IPS DF 19.7 (cell line): ENCODE measurements at places on chromosomes 5 and 9.

DNA sequence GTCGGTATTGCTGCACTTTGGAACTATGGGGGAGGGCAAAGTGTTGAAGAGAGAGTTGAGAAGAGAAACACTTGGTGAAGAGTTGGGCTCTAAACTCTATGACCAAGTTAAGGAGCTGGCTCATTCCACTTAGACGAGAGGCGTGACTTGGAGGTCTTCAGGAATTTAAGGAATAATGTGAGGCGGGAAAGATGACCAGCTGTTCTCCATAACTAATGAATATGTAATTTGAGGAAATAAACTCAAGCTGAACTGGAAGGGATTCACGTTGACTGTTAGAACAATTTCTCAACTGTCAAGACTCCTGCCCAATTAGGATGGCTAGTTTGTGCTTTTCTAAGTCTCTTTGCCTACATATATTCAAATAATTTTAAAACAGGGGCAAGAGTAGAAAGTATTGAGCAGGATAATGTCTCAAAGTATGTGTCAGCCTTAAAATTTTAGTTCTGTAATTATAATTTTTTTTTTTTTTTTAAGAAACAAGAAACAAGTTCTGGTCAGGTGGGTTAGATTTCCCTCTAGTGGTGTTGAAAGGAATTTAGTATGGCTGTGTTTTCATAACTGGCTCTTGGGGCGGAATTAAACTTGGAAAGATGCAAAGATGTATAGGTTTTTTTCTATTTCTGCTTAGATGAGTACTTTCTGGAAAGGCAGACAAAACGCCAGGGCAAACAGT lies 33.4 kb downstream of the TMEM252 start:
- DNase-seq = no peak

- no peak for DNase-seq
Measured at GRCh38 chr5:164721656-164722055, 1216.2 kb downstream of the MAT2B start.

DNA sequence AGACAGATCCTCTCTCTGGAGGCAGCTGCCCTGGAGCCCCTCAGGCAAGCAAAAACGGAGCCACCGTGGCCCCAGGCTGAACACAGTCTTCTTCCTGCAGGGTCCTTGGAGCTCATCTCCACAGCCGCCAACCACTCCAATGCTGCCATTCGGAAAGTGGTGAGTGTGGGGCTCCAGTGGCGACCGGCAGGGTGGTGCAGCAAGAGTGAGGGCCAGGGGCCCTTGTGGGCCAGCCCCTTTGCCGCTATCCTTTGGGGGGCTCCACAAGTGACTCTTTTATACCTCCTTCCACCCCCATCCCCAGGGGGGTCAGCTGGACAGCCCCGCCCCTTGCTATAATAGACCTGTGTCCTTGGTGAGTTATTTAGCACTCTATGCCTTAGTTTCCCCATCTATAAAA lies 47.4 kb upstream of the SUSD3 start:
- no peak for DNase-seq

- DNase-seq = no peak
Measured at GRCh38 chr5:31478901-31479300, 53.0 kb downstream of the DROSHA start.

DNA sequence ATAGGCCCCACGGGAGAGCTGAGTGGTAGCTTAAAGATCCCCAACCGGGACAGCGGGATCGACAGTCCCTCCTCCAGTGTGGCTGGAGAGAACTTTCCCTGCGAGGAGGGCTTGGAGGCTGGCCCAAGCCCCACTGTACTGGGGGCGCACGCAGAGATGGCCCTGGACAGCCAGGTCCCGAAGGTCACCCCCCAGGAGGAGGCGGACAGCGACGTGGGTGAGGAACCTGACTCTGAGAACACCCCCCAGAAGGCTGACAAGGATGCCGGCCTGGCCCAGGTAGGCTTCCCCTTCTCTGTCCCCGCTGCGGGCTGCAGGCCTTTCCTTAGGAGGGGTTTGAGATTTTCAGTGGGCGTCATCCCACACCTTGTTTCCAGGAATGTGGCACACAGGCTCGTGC lies 29.1 kb downstream of the FGD3 start:
- no peak for DNase-seq

GRCh38 chr5:56128113-56128512 lies 105.0 kb downstream of the ANKRD55 start:
- DNase-seq = no peak

GRCh38 chr5:14011089-14012020 lies 66.9 kb upstream of the DNAH5 start:
- DNase-seq = peak; percentile 56

GRCh38 chr9:12882430-12882829 lies 107.6 kb downstream of the LURAP1L start:
- DNase-seq = no peak

- no peak for DNase-seq
Measured at GRCh38 chr5:107418902-107419301, 251.8 kb downstream of the EFNA5 start.

- no peak for DNase-seq
Measured at GRCh38 chr5:166582416-166582815, 1709.0 kb upstream of the WWC1 start.

GRCh38 chr5:168790671-168791250 lies 211.6 kb upstream of the PANK3 start:
- no peak for DNase-seq

GRCh38 chr5:52660621-52661020 lies 127.1 kb upstream of the ITGA1 start:
- DNase-seq = no peak

- no peak for DNase-seq
Measured at GRCh38 chr5:176542596-176543427, 5.6 kb upstream of the RNF44 start.

GRCh38 chr5:112419164-112419985 lies at the start of gene EPB41L4A:
TSS of gene EPB41L4A (minus strand) at chr5:112419277. CDS start at chr5:112419039, 238 bp downstream.
- no peak for DNase-seq

GRCh38 chr9:113659740-113660139 lies 196.2 kb downstream of the RGS3 start:
- DNase-seq = no peak

DNA sequence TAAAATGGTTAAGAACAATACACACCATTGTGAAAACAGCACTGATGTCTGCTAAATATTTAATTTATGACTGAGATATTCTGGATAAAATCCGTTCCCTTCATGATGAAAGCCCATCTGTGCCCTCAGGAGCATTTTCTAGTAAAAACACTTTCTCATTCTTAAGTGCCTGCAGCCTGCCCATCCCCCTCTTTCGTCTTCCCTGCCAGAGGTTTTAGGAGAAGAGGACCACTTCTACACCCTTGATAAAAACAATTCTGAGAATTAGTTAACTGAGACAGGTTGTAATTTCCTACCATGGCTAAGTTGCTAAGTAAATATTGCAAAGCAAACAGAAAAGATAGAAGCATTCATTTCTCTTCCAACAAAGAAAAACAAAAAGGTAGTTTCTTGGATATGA lies 272.6 kb downstream of the ATPSCKMT start:
- no peak for DNase-seq

DNA sequence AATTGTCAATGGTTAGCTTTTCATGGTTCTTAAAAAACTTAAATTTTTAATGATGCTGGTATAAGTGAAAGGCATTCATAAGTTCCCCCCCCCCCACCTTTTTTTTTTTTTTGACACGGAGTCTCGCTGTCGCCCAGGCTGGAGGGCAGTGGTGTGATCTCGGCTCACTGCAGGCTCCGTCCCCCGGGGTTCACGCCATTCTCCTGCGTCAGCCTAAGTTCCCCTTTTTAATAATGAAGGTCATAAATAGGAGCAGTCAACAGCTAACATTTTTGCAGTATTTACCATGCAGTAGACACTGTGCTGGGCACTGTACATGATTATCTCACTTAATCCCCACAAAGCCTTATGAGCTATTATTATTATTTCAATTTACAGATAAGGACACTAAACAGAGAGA lies 556.3 kb downstream of the PDE4D start:
- no peak for DNase-seq

DNA sequence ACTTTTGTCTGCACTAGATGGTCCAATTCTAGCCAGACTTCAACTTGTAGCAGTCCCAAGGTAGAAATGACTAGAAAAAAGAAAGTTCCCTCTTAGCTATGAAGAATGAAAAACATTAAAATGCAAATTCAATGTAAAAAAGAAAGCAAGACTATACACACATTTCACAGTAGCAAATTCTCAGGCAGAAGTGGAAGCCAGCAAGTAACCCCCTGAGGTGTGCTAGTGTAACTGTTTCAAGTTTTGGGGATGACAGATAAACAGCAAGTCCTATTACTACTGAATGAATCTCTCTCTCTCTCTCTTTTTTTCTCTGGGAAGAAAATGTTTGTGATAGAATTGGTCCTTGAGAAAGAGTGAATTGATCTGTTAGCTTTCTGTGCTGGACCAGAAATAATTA lies 185.6 kb downstream of the EFNA5 start:
- no peak for DNase-seq

DNA sequence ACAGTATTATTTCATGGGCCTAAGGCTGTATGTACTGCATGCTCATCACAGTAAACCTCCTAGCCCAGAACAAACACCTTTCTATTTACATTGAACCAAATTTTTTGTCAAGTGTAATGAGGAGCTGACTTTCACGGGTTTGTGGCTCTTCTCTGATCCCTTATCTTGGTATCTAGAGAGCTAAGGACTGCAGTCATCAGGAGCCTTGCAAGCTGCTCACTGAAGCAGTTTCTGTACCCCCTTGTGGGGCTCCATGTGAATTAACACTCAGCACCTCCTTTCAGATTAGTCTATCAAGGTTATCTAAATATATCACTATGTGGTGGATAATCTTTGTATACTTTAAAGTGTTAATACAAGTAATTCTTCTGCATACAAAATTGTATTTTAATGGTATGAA lies 108.2 kb downstream of the AUH start:
- DNase-seq = no peak

DNA sequence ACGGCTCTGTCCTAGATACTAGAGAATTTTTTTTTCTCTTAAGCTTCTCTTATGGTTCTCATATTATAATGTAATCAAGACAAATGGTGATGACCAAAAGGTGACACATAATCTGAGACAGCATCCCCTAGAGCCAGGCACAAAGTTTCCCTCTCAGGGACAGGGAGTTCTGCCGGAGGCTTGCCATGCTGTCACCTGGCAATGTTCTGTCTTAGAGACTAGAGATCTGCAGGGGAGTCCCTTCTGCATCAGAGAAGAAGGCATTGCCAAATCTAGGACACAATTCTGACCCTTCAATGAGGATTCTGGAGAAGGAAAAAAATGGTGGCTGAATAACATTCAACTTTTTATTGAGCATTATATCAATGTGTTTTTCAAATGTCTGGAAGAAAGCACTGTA lies 261.2 kb upstream of the TRPC7 start:
- DNase-seq = no peak

- DNase-seq = no peak
Measured at GRCh38 chr5:73499187-73499586, 945 bp downstream of the BTF3 start.

DNA sequence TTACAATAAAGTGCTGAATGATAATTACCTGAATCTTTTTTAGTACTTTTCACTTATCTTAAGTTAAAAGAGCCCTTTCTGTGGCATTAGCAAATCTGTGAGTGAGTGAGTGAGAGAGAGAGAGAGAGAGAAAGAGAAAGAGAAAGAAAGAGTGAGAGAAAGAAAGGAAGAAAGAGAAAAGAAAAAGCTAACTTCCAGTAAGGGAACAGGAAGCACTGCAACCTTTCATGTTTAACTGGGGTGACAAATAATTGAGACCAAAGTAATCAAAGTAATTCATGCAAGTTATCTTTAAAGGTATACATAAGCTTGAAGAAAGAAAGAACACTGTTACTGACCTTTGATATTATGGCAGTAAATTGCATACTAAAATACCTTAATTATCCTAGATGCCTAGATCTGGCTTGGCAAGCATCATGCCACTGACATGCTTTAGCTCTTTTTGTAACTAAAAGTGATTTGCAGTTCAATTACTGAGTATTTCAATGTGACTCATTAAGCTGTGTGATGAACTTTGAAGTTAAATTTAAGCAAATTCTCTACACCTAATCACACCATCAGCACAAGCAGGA lies 21.7 kb downstream of the FEM1C start:
- no peak for DNase-seq

- DNase-seq = peak; percentile 38
Measured at GRCh38 chr5:38556599-38557307, at the start of gene LIFR. TSS of gene LIFR (minus strand) at chr5:38556646. CDS start at chr5:38530647, 25,999 bp downstream.

DNA sequence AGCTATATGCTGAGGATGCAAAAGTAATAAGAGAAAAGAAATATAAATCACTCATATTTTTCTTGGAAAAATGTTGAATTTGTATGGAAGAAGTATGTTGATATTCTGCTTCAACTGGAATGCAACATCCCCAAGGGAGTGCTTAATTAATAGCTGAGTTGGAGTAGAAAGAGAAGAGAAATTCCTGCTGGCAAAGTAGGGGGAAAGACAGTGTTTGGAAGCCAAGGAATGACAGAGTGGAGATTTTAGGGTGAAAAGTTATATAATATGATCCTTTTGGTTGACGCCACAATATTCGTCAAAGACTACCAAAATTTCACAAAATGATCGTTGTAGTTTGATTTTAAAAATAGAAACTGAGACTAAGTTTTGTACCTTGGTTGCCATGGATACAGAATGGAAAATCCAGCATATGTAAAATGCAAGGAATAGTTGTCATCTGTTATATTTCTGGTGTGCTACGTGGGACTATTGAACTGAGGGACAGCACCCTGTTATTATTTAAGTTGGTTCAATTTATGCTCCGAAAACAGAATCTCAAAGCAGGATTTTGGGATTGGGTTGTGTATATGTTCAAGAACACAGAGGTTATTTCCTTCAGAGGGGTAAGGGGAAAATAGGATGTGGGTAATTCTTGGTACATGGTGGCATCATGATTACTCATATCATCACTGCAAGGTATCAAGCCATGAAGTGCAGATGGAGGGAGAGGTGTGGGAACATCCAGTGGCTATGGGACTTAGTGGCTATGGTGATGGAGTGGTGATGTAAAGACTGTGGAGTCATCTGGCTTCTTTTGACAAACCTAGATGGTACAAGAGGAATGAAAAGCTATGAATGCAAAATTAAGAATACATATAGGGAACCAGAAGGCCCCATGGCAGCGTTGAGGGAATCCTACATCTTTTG lies 61.0 kb downstream of the SUB1 start:
- DNase-seq = no peak

- no peak for DNase-seq
Measured at GRCh38 chr5:98099448-98100105, 673.9 kb upstream of the RGMB start.

DNA sequence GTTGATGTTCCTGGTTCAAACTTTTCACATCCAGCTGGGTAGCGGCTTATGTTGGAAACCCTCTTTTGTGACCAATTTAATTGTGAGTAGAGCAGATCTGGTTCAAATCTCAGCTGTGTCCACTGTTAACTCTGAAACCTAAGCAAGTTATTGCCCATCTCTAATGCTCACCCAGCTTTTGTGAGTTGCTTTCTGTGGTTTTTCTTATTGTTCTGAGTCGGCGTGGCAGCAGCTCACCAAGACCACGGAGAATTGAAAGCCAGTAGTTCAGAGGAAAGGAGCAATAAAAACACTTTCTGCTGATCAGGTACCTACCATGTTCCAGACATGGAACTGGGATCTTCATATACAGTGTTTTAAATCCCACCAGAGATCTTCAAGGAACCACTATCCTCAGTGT lies 114.4 kb downstream of the DOCK2 start:
- no peak for DNase-seq

DNA sequence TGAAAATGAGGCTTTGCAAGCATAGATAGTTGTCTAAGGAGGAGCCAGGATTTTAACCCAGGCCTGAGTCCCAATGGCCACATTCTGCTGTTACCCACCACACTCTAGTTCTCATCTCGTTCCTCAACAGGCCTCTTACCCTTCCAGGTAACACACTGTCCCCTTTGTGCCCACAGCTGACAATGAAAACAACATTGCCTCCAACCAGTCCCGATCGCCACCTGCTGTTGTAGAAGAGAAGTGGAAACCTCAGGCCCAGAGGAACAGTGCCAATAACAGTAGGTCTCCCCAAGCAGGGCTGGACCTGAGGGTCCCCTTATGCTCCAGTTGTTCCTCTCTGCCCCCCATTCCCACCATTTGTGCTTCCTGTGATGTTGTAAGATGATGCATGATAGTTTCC lies 30.4 kb downstream of the AMBP start:
- DNase-seq = no peak
